ENCODE measurements at places on chromosomes 16 and 17.

GRCh38 chr16:54291656-54292487, 5.3 kb upstream of the IRX3 start:
- no peak for DNase-seq

DNA sequence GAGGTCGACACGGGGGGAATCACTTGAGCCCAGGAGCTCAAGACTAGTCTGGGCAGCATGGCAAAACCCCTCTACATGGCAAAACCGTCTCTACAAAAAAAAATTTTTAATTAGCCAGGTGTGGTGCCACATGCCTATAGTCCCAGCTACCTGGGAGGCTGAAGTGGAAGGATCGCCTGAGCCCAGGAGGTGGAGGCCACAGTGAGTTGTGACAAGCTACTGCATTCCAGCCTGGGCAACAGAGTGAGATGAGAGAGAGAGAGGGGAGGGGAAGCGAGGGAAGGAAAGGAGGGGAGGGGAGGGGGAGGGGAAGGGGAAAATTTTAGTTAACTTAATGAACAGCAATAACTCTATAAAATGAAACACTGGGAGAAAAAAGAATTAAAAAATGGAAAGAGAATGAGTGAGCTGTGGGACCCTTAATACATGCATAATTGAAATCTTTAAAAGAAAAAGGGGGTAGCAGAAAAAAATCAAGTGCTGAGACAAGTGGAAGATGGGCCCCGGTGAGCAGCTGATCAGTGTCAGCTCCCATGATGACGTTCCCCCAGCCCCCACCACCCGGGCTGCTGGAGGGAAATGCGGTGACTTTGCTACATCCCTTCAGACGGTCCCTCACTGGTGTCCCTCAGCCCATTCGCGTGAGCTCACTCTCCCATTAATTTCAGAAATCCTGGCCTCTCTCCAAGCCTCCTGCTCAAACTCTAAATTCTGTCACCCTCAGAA, 2.7 kb downstream of the ASGR2 start:
- DNase-seq: no peak

DNA sequence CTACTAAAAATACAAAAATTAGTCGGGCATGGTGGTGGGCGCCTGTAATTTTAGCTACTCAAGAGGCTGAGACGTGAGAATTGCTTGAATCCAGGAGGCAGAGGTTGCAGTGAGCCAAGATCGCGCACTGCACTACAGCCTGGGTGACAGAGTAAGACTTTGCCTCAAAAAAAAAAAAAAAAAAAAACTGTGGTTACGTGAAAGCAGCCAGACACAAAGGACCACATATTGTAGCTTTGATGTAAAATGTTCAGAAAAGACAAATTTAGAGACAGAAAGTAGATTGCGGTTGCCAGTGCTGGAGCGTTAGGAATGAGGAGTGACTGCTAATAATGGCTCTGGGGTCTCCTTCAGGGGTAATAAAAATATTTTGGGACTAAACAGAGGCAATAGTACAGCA, 4.0 kb upstream of the MEAK7 start:
- DNase-seq: no peak

- no peak for DNase-seq
These were observed 29.8 kb upstream of the USP43 start for GRCh38 chr17:9615486-9615885.

- DNase-seq: no peak
These were observed 1280.3 kb downstream of the CDH8 start for GRCh38 chr16:60755907-60756306.

DNA sequence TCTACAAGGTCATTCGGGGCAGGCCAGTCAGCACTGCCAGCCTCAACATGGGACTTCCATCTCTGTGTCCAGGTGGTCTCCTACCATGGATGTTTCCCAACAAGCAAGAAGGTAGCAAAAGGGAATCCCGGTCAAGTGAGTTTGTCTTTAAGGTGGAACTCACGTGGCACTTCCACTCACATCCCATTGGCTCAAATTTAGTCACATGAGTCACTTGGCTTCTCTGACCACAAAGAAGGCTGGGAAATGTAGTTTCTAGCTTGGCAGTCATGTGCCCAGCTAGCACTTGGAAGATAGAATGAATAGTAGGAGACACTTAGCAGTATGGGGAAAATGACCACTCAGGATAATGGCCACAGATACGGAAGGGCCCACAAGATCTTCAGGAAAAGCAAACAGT, 106.6 kb downstream of the AIPL1 start:
- no peak for DNase-seq

DNA sequence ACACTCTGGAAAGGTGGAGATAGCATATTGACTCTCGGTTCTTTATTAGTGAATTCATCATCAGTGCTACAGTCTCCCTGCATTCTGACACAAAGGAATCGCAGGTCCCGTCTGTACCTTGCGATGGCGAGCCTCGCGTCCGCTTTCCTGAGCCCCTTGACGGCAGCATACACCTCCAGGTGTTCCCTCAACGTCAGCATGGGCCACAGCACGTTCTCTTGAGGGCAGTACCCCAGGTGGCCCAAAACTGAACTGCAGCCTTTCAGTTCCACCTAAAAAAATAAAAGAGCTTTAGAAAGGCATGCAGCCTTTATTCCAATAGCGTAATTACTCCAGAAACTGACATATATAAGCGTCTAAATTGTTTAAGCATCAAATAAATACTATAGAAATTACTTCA, 24.2 kb upstream of the ABCA9 start:
- no peak for DNase-seq

DNA sequence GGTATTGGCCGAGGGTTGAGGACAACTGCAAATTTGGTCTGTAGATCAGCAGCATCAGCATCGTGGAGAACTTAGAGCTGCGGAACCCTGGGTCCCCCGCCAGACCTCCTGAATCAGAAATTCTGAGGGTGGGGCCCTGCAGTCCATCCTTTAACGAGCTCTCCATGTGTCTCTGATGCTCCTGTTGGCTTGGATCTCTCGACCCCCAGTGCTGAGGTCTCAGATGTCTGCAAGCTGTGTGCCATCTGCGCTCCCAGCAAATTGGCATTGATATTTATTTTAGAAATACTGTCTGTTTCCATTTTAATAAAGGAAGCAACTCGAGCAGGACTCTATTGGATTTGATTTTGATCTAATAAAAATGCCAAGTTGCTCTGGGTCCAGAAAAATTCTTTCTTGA, 250.0 kb downstream of the KATNIP start:
- no peak for DNase-seq

DNA sequence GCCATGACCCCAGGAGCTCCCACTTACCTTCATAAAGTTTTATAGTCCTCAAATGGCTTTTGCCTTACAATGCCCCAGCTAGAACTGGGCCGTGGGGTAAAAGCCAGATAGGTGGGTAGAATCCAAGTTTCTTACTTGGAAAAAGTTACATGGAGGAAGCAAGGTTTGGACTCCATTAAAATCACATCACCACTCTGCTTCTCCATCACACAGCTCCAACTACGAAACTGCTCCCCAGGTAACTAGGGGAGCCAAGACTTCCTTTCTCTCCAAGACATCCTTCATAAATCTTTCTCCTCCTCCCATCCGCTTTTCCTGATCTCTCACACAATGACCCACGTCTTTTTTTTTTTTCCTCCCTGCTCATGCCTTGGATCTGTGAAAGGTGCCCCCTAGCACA, 130.8 kb upstream of the RCVRN start:
- no peak for DNase-seq

DNA sequence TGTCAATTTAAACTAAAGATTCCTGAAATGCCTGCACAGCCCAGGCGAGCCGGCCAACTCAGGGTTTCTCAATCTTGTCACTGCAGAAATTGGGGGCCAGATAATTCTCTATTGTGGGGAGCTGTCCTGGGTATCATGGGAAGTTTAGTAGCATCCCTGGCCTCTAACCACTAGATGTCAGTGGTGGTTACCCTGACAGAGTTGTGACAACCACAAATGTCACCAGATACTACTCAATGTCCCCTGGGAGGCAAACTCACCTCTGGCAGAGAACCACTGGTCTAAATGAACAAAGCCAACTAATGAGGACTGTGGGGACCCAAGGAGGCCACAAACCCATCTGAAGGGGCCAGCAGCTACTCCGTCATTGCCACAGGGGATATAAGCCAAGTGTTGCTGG, 90.9 kb downstream of the MYH11 start:
- peak; percentile 41 for DNase-seq

DNA sequence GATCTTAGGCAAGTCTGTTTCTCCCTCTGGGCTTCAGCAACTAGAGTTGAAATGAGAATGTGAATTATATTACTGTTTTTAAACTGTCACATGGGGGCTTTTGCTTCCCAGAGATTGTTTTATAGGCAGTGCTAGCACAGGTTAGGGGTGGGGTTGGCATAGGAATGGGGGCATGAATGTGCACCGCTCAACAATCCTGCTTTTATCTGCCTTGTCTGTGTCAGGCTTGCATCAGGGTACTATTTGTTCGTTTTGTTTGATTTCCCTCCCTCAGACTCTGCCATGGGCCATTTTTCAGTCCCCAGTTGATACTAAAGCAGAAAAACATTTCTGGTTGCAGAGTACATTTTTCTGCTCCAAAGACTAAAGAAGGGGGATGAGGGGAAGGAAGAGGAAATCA, 34.6 kb upstream of the IRX6 start:
- DNase-seq: no peak

- no peak for DNase-seq
These were observed 33.9 kb upstream of the PLLP start for GRCh38 chr16:57318240-57318970.
